Lower lobe of right lung (tissue), 2 donors: ENCODE measurements at places on chromosomes 11 and 22. TPM values are rescaled to one million over a fixed set of nuclear protein-coding genes. Genes with fewer than 3 reads are reported as not detected.

DNA sequence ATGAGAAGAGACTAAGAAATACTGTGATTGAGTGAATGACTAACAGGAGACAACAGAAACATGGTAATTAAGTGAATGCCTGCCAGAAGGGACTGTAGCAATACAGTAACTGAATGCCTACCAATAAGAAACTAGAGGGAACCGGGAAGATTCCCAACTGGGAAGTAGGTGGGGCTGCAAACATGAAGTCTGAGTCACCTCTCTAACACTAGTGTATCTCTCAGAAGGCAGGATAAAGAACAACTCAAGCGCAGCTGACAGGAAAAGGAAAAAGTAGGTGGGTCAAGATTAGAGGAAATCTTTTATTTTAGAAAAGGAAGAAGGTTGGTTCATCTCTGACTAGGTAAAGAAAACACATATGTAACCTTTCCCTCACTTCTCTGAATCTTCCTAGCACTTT, 14.0 kb downstream of the C11orf42 start:
- H3K27ac ChIP-seq = peak overlapping the region; percentile 32
- H3K36me3 ChIP-seq = peaks cover 94% of the 10 kb centered on the region
- H3K4me3 ChIP-seq = no peak overlapping the region
- DNase-seq = no peak

The CARD18 gene
- not detected for total RNA-seq

The SYNGR1 gene
- 13.4 TPM for total RNA-seq

The TRPC6 gene
- 13.9 TPM for total RNA-seq
